Stimulated activated CD8-positive, alpha-beta memory T cell treated with anti-CD3 and anti-CD28 coated beads, Interleukin-4, amount 100 ng/mL, for 1 hour (primary cell): ENCODE measurements at places on chromosomes 16 and 17.

- DNase-seq = no peak
Observed at GRCh38 chr17:17300624-17301568, 2.3 kb upstream of the NT5M start.

DNA sequence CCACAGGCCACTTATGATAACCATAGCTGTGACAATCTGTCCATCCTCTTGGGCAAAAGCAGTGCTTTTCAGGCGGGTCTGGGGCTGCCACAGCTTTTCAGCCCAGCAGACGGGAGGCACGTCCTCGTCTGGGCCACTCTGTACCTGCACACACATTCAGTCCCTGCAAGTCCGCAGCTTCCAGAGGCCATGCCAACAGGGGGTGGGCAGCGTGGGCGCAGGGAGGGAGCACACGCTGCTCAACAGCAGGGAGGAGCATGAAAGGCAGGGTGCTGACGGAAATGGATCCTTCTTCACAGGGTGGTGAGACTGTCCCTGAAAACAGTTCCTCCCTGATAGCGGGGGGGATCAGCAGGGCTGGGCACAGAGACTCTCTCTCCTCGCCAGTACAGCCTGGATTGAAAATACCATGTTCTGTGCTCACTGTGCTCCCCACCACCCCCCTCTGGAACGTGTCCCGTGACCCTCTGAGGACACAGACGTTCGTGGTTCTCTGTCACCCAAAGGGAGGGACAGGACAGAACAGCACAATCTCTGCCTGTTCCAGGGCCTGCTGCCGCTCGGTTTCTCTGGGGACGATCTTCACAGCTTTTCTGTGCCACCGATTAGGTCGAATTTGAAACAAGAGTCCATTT lies 41.7 kb downstream of the PEMT start:
- no peak for DNase-seq

DNA sequence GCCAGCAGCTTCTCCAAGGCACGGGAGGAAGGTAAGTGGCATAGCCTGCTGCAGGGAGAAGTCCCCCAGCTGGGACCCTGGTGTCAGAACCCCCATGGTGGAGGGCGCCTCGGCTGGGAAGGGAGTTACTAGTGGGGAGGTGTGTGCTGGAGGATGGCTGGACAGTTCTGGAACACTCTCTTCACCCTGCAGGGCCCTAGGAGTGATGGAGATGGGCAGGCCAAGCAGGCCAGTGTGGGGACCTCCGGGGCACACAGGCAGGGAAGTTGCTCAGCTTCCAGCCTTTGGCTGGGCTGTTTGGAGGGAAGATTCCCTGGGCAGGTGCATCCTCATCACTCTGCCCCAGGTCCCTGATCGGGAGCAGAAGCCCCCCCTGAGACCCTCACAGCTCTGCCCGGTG lies 696 bp downstream of the C17orf99 start:
- no peak for DNase-seq

GRCh38 chr17:42772945-42773289 lies 332 bp upstream of the VPS25 start:
- no peak for DNase-seq

- DNase-seq = no peak
Observed at GRCh38 chr17:77844681-77845080, 113.8 kb upstream of the TNRC6C start.

- DNase-seq = no peak
Observed at GRCh38 chr17:56793957-56794356, 39.8 kb downstream of the C17orf67 start.

- DNase-seq = no peak
Observed at GRCh38 chr17:59760160-59760559, 52.7 kb downstream of the VMP1 start.

GRCh38 chr16:19974607-19975006 lies 90.0 kb upstream of the GPRC5B start:
- no peak for DNase-seq
